Stimulated activated CD8-positive, alpha-beta memory T cell treated with anti-CD3 and anti-CD28 coated beads, Interleukin-2, amount 100 ng/mL, for 1 hour (primary cell): ENCODE measurements at places on chromosomes 2 and 18.

DNA sequence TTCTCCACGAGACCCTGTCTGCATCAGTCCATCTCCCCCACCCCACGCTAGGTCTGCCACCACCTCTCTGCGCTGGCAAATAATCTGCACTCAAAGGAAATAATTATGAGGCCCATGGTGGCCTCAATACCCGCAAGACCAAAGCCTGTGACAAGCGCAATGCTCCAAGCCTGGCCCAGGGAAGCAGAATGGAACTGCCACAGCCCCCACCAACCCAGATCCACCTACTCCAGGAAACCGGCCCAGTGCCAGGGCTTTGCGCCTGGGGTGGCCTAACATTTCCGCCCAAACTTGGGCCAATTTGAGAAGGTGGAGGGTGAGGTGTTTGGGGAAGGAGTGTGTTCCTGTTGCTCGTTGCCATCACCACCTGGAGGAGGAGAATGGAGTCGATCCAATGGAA, 26.0 kb upstream of the ATOH8 start:
- DNase-seq, result no peak

DNA sequence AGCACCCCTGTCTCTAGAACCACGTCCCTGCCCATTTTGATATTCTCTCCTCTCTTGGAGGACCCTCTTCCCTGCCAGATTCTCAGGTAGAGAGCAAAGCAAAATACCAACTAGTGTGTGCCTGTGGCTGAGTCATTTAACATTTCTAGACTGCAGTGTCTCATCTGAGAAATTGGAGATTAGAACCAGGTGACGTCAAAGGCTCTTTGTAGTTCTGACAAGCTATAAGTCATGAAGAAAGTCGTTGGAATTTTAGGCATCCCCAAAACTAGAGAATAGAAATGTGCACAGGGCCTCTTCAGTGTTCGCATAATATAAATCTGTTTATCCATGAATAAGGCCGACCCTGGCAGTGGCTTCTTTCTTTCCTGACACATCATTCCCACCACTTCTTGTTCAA, 74.4 kb upstream of the TANC1 start:
- DNase-seq, result no peak

DNA sequence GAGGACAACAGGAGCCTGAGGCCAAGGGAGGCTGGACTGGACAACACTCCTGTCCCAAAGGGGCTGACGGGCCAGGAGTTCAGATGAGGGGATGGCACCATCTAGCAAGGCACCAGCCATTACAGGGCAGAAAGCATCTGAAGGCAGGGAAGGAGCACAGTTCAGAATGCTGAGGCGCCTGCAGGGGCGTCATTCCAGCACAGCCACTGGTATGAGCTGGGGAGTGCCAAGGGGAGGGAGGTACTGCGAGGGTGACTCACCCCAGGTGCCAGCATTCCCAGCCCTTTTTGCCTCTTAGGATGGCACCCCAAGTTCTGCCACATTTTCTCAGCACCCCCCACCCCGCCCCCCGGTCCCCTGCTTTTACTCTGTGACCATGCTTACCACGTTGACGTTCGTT, 129.8 kb upstream of the EPAS1 start:
- no peak for DNase-seq

DNA sequence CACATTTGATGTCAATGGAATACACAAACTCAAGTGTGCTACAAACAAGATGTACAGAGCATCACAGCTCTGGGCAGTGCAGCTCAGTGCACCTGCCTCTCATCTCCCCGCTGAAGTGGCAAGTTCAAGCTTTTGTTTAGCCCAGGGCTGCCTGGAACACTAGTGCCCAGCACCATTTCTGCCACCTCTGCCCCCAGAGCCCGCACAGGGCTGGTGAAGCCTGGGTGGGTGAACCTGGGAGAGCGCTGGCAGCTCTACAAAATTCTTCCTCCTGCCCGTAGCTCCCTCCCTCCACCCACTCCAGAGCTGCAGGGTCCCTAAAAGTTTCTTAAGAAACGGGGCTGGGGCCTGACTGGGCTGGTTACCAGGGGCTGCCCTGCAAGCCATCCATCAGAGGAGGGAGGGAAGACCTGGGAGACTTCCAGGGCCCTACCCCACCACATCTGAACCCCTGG, 1.5 kb downstream of the HES6 start:
- no peak for DNase-seq

DNA sequence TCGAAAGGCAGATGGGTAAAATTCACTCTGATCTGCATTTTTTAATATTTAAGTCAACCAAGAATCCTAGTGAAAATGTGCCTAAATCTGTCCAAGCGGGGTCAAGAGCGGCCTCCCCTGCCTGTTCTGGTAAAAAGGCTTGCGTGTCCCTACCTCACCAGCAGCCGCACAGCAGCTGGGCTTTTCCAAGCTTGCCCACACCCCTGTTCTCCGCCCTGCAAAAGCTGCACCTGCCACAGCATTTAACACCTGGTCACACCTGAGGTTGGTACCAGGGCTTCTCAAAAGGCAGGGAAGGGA, 25.8 kb upstream of the TMEM182 start:
- no peak for DNase-seq
